GM03348 (cell line): ENCODE measurements at places on chromosomes 16 and 17.

DNA sequence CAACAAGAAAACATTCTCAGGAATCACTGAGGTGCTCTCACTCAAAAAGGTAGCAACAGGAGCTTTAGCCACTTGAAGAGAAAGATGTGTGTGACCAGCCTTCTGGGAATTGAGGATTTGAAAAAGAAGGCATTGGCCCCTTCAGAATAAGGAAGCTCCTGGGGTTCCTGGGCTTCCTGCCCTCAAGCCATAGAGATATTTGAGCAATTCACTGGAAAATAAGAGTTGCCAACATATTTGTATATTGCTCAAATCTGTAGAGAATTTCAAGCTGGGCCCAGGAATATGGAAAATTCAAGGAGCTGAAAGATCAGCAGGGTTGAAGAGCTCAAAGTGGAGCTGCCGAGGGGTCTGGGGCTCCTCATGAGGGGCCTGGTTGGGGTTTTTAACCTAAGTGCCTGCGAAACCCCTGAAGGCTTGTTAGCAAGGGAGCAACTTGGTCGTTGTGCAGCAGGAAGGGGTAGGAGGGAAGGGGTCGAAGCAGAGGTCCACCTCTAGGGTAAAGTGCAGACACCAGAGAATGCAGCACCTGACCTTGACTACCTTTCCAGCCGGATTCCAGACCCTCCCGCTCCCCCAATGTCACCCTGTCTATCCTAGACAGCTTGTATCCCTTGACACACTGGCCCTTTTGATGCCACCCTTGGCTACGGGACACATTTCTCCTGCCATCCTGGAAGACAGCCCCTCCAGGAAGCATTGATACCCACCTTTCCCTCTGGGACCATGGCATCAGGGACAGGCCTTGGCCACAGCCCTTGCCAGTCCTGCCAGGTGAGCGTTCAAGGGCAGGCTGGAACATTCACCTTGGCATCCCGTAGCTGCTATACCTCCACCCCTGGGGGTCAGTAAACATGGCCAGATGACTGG, 67.6 kb upstream of the SREBF1 start:
- peak; percentile 64 for DNase-seq

DNA sequence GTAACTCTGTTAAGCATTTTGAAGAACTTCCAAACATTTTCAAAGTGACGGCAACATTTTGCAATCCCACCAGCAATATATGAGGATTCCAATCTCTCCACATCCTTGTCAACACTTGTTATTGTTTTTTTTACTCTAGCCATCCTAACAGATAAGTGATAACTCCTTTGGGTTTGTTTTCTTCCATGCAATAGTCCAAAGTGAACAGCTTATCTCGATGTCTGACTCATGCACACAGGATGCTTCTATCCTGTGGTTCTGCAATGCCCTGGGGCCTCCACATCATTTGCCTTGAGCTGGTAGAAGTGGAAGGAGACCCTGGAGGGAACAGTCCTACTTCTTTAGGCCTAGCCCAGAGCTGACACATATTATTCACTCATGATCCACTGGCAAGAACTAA, 13.0 kb downstream of the TLE7 start:
- no peak for DNase-seq

GRCh38 chr17:7312432-7313087, 2.6 kb downstream of the GPS2 start:
- DNase-seq, result no peak

GRCh38 chr17:46847204-46848191, 3.9 kb upstream of the WNT9B start:
- DNase-seq, result no peak

DNA sequence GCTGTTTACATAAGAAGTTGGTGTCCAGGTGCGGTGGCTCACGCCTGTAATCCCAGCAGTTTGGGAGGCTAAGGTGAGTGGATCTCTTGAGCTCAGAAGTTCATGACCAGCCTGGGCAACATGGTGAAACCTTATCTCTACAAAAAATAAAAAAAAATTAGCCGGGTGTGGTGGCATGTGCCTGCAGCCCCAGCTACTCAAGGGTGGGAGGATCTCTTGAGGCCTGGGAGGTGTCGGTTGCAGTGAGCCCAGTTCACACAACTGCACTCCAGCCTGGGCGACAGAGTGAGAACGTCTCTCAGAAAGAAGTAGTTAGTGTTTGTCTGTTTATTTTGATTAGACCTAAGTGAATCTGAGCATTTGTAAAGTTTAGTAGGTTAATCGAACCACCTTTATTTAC, 12.8 kb downstream of the DDX19A start:
- DNase-seq, result no peak

DNA sequence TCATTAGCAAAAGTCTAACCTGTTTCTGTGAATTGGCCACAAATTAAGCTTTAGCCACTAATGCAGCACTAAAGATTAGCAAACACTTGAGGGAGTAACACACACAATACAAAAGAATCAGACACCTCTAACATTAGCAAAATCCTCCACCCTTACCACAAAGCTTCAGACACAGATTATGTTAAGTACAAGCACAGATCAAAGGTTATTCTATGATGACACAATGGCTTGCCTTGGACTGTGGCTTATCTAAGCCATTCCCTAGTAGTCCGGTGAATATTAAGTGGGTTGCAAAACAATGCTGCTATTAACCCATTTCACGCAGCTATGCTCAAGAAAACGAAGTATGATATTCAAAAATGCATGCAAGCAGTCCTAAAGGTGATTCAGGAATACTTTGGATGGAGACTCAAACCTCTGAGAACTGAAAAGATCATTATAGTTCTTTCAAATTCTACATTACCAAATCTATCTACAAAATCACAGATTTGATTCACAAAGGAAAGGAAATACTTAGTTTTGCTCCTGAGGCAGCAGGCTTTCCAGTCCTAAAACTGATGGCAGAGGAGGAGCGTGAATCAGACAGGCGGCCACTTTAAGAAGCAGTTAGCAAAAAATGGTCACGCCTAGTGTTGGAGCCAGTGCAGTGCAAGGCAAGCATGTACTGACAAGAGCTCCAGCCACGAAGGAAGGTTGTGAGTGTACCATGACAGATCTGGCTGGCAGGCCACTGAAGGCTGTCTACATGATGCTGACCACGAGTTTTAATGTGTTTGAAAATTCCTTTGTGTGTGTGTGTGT, 67.2 kb downstream of the PARN start:
- DNase-seq, result peak; percentile 51

GRCh38 chr17:7922845-7923628, 6.6 kb downstream of the KCNAB3 start:
- peak; percentile 89 for DNase-seq

- DNase-seq, result no peak
These were observed 6.2 kb downstream of the LLGL2 start for GRCh38 chr17:75531721-75532072.

- no peak for DNase-seq
These were observed 9.4 kb downstream of the DUSP3 start for GRCh38 chr17:43769426-43769825.

DNA sequence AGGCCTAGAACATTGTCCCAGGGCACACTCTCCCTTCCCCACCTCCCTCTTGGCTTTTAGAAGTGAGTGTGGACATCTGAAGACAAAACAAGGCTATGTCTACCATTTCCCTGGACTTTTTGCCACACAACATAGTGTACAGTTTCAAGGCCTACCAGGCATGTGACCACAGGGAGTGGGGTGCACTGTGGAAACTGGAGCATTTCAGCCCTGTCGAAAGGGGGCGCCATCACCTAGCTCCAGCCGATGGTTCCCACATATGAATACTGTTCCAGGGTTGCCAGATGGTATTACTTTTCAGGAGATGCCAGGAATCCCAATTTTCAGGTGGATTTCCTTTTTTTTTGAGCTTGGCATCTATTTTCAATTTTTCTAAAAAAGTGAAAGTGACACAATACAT, 140.7 kb downstream of the KATNIP start:
- no peak for DNase-seq

- DNase-seq, result no peak
These were observed 20.1 kb downstream of the SLC39A11 start for GRCh38 chr17:73072219-73072962.
